ENCODE measurements at places on chromosomes 4 and X. TPM values are rescaled to one million over a fixed set of nuclear protein-coding genes. Genes with fewer than 3 reads are reported as not detected.

- DNase-seq, result no peak
Measured at GRCh38 chr4:162684371-162684700, 482.4 kb downstream of the NAF1 start.

DNA sequence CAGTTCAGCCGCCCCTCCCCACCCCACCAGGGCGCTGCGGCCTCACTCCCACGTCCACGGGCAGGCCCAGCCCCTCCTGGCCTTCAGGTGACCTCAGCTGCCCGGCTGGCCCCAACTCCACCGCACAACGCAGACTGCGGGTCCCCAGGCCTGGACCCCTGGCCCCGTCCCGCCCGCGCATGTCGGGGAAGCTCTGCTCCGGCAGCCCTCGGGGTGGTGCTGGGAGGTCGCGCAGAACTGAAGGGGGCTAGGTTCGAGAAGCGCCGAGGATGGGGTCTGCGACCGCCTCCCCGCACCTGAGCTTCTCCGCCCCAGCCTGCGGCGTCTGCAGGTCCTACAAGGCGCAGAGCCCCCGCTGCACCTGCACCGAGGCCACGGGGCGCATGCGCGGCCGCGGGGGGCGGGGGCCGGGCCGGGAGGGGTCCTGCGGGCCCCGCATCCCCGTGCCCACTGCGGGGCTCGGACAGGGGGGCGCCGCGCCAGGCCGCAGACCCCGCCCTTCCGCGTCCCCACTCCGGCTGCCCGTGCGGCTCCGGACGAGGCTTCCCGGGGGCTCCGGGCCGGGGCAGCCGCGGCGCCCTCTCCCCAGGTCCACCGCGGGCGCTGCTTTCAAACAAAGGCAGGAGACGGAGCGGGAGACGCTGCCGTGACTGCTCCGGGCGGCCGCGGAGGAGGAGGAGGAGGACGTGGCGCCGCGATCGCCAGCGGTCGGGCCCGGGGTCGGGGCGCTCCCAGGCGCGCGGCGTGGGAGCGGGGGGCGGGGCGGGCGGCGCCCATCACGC is 672 bp upstream of the NAT8L start:
- no peak for DNase-seq

GRCh38 chr4:175531405-175532091 is 280.5 kb downstream of the GPM6A start:
- no peak for DNase-seq

DNA sequence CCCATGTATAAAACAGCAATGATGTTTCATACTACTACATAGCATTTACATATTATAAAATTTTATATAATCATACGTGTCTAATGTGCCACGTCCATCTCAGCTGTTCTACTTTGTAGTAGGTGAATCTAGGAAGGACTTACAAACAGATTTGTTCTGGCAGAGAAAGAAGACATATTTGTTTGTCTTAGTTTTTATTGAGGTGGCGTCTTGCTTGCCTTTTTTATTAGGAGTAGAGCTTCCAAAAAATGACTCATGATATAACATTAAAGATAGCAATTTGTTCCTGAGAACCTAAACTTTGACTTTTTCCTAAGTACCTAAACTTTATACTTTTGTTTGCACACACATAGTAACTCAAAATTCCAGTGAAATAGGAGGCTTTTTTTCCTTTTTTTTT is 64.6 kb downstream of the CLDN22 start:
- DNase-seq, result no peak

GRCh38 chrX:64570204-64570603 is 175.0 kb upstream of the MTMR8 start:
- DNase-seq, result no peak

- DNase-seq, result no peak
Measured at GRCh38 chr4:153804722-153805121, 15.8 kb upstream of the SFRP2 start.

DNA sequence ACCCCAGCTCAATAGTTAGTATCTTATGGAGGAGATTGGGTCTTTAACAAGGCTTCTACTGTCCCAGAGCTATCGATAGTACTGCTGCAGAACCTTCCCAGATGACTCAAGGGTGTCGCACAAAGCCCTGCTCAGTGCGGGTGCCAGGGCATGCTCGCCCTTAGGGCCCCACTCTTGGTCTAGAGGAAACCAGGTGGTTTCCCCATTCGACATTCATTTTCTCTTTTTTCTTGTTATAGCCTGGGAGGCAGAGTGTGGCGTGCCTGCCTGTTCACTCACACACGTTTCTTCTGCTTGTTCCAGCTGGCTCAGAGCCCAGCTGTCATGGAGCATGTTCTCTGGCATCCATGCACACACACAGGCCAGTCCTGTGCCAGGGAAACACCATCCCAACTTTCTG is 144.5 kb downstream of the SMIM20 start:
- DNase-seq, result no peak

DNA sequence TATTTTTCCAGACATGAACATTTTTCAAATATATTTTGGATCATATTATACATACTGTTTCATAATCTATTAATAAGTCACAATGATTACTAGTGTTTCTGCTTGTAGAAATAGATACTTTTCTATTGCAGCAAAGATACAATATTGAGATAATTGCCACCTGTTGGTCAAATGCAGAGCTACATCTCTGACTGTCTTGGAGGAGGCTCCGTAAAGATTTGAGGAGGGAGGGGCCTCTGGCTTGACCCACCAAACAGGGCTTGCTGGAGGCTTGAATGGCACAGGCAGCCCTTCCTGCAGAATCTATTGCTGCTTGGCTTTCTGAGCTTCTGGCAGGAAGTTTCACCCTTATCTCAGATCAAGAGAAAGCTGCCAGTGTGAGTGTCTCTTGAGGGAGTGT is 99.3 kb upstream of the ARMCX2 start:
- DNase-seq, result peak; percentile 69

Gene HSFX1
- total RNA-seq, result 0.53 TPM

Data from endothelial cell of umbilical vein (primary cell).